ENCODE measurements at places on chromosomes 1 and 21. TPM values are rescaled to one million over a fixed set of nuclear protein-coding genes. Genes with fewer than 3 reads are reported as not detected.

The AADACL3 gene
- polyA plus RNA-seq: not detected

The TCEA3 gene
- polyA plus RNA-seq: 10.8 TPM

The LCE1E gene
- not detected for polyA plus RNA-seq

The FAM89A gene
- polyA plus RNA-seq: 5.6 TPM

The OR2L3 gene
- polyA plus RNA-seq: not detected

The KRTAP19-3 gene
- not detected for polyA plus RNA-seq

The ARHGEF19 gene
- polyA plus RNA-seq: 6.0 TPM

The PRAMEF13 gene
- polyA plus RNA-seq: not detected

The OR2L2 gene
- 1.7 TPM for polyA plus RNA-seq

The CD48 gene
- 6.1 TPM for polyA plus RNA-seq

The ACKR1 gene
- polyA plus RNA-seq: 26.9 TPM

Data from testis (tissue), 5 donors.